CD4-positive, alpha-beta T cell treated with Interleukin-21 for 1 hour (primary cell): ENCODE measurements at places on chromosomes 2 and 18.

- DNase-seq = no peak
Observed at GRCh38 chr2:8574196-8575037, 107.4 kb upstream of the ID2 start.

GRCh38 chr2:28340312-28341202 is 52.1 kb upstream of the FOSL2 start:
- no peak for DNase-seq

DNA sequence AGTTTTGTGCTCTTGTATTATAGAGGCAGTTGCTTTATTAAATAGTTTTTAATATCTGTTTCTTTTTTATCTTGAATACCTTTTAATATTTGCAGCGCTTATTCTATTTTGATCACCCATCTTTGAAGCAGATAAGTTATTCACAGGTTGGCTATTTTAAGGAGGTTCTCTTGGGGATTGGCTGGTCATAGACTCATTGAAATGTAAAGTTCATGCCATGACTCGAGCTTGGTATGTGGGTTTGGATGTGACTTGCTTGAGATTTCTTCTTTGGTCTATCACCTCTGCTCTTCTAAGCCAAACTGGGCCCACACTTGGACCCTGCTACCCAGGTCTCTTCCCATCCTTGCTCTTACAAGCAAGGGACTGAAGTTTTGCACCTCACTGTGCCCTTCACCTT is 33.6 kb downstream of the FARP2 start:
- DNase-seq = no peak

- peak; percentile 74 for DNase-seq
Observed at GRCh38 chr2:201257381-201257955, 2.9 kb upstream of the CASP8 start.

- DNase-seq = no peak
Observed at GRCh38 chr2:143957321-143957720, 562.6 kb downstream of the ZEB2 start.

- no peak for DNase-seq
Observed at GRCh38 chr18:74331404-74331803, 15.8 kb downstream of the C18orf63 start.

DNA sequence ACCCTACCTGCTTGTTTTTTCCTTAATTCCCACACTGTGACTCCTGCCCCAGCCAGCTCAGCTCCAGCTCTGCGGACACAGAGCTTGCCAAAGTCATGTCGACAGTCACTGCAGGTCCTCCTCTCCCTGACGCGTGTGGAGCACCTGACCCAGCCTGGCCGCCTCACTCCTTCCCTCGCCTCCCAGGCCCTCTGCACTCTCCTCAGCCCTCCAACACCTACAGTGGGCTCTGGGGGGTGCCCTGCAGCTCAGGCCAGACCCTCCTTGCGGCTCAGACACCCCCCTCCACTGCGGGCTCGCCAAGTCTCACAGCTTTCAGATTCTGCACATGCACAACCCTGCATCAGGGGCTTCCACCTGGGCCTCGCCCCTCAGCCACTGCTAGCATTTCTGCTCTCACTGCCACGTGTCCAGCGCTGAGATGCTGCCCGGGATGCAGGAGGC is 68.3 kb downstream of the NDUFA10 start:
- DNase-seq = no peak

- DNase-seq = no peak
Observed at GRCh38 chr2:234666911-234667310, 170.0 kb upstream of the ARL4C start.

DNA sequence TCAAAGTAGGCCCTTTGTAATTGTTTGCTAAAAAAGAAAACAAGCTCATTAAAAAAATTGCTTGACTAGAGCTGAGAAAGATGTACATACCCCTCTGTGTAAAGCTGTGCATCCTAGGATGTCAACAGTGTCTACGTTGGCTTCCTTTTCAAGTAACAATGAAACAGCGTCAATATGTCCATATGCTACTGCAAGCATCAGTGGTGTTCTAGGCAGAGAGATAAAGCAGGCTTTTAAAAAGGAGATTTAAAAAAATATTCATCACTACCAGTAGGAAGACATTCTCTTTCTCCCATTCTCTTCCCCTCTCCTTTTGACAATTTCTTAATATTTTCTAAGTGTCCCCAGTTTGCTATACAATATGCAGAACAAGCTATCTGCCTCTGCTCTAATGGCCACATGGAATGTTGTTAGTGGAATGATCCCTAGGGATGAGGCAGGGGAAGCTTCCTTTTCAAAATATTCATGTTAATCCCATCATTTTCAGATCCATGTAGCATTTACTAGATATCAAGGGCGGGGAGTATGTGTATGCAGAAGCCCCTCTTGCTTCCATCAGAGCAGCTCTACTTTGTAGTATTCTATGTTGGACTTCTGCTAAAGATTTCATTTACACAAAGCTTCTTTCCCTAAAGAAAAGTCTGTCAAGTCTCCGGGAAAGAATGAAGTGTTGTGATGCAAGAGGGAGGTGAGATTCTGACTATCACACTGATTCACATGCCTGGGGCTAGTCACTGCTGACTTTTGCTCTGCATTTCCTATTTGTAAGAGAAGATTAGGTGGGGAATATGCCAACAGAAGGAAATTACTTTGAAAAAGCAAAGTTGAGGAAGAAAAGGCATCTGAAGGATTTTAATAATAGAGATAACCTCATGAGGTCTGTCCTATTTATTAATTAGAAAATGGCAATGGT is 81.5 kb upstream of the PGAP1 start:
- DNase-seq = no peak

DNA sequence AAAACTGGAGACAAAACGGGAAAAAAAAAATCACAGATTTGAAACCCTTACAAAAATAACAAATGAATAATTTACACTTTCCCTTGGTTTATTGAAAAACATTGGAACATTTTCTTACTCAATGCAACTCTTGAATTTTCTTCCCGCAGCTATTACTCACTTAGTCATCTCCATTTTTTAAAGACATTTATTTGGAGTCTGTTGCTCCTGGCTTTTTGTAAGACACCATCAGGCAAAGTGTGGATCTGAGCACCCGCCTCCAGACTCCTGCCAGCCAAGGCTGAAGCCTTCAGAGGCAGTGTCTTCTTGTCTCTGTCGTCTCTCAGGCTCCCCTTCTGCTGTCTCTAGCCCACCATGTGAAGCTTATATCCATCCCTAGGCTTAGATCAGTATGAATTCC is 46.2 kb downstream of the TRIB2 start:
- DNase-seq = no peak

DNA sequence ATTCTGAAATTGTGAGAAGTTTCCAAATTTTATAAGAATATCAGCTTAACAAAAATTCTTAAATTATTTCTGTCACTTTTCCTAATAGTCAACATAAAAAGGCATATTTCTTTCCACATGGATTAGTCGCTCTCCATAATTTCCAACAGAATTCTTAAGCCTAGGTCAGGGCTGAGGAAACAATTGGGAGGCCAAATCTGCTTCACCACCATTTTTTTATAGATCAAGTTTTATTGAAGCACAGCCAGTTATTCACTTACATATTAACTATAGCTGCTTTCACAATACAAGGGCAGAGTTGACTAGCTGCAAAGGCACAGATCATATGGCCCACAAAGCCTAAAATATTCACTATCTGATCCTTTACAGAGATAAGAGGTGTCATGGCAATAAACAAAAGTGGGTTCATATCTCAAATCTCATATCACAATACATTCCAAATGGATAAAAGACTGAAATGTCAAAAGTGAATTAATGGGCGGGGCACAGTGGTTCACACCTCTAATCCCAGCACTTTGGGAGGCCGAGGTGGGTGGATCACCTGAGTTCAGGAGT is 18.7 kb downstream of the MEMO1 start:
- DNase-seq = no peak

DNA sequence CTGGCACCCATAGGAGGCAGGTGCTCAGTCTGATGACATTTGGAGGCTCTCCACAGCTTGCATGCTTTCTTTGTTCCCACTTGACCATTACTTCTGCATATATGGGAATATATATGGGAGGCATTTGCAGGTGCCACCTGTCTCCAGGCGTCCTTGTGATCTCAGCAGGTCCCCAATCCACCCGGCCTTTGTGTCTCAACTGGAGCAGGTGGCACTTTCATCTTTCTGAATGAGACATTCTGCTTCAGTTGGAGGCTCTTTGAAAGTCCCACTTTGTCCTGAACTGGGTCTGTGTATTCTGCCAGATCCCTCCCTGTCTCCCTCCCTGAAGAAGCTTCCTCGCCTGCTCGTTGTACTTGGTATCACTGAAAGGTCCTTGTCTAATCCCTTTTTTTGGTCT is 318.1 kb upstream of the EPAS1 start:
- no peak for DNase-seq

- DNase-seq = no peak
Observed at GRCh38 chr2:107340955-107341354, 455.0 kb upstream of the ST6GAL2 start.

- DNase-seq = no peak
Observed at GRCh38 chr2:127511917-127512316, 14.4 kb downstream of the IWS1 start.

DNA sequence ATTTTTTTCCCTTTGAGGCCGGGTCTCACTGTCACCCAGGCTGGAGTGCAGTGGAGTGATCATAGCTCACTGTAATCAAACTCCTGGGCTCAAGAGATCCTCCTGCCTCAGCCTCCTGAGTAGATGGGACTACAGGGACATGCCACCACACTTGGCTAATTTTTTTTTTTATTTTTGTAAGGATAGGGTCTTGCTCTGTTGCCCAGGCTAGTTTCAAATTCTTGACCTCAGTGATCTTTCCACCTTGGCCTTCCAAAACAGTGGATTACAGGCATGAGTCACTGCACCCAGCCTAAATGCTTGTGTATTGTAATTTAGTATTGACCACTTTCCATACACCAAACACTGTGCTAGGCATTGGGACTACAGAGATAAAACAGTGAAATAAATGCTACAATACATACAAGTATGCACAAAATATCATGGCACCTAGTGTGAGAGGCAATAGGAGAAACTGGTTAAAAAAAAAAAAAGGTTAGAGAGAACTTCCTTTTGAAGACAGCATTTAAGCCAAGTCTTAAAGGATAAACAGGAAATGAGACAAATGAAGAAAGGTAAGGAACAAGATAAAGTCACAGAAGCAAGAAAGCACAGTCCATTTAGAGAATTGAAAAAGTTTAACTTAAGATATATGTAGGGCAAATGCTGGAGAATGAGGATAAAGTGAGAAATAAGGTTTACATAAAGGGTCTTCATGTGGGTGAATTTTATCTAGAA is 113.4 kb downstream of the GORASP2 start:
- no peak for DNase-seq

GRCh38 chr2:160695402-160696086 is 201.9 kb upstream of the RBMS1 start:
- DNase-seq = no peak

DNA sequence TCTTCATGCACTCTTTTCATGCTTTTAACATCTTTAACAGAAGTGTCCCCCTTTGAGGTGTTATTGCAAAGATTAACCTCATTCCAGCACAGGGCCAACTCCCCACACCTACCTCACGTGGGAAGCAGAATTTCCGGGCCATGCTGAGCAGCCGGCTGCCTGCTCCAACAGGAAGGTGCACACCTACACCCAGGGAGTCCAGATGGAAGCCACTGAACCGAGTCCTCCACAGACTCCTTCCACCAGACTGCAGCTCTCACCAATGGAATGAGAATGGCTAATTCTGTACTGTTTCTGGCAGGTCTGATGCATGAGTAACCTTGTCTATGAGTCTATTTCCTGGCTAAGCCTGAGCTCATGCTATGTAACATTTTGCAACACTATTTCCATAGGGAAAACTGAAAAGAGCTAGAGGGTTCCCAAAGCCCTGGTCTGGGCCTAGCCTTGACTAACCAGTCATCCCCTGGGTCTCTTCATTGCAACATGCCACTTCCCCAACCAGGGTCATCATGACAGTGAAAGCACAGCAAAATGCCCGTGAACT is 11.0 kb downstream of the ERFE start:
- DNase-seq = no peak

- DNase-seq = no peak
Observed at GRCh38 chr2:38602136-38602731, 494 bp downstream of the HNRNPLL start.

- no peak for DNase-seq
Observed at GRCh38 chr2:41495050-41495449, 552.8 kb upstream of the PKDCC start.

DNA sequence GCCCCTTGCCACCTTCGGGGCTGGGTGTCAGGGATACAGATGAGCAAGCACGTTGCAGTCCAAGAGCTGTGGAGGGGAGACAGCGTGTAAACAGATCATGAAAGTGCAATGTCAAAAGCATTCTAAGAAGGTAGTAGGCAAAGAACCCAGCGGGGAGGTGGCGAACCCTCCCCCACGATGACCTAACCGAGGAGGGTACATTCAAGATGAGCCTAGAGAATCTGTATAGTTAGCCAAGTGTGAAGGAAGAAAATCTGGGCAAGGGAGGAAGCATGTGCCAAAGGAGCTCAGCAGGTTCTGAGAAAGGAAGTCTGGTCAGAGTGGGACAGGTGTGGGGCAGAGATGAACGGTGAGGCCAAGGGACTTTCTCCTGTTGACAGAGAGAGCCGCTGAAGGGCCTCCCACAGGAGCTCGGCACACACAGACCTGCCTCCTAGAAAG is 106.9 kb downstream of the SP3 start:
- no peak for DNase-seq

GRCh38 chr18:79624356-79625170 is 55.0 kb upstream of the CTDP1 start:
- no peak for DNase-seq

- DNase-seq = no peak
Observed at GRCh38 chr2:123913143-123913735, 111.8 kb upstream of the CNTNAP5 start.

DNA sequence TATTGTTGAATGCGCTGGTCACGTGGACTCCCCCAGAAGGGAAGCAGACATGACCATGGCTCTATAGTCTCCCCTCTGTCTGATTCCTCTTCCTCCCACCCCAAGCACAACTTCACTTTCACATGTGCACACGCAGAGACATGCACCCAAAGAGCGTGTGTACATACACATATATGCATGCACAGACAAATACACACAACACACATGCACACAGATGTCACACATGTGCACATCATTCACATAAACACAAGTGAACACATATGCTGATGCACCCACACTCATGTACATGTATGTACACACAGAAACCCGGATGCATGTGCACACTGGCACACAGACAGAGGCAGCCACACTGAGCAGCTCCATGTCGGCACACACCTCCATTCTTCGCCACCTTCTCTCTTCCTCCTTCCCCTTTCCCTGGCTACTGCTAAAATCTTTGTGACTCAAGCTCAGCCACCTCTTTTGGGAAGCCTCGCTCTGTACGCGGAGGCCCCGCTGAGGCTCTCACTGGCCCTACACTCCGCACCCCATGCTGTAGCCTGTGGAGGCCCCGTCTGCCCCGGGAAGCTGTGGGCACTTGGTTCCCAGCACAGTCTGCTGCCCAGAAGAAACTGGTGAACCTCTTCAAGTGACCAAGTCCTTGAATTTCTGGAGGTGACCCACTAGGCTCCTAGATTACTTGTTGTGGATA is 101.6 kb upstream of the TEX51 start:
- no peak for DNase-seq
